ENCODE measurements at places on chromosomes 16 and 17.

- DNase-seq, result peak; percentile 69
Measured at GRCh38 chr17:36629252-36629847, 28.0 kb downstream of the MRM1 start.

GRCh38 chr16:75044800-75045361, 46.1 kb downstream of the ZNRF1 start:
- DNase-seq, result no peak

DNA sequence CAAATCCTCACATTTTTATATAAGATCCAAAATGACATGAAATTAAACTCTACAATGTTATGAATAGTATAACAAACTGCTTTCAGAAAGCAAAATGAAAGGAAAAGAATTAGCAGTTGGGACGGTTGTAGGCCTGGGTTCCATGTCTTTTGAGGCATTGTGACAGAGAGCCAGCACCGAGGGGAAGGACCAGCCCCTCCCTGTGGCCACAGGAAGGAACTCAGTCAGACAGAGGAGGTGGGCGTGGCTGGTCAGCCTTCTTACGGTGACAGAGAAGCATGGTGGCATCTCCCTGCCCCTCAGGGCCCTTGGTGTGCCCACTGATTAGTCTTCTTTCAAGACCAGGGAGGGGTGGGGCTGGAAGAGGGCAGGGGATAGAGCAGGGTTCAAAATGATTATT, 5.7 kb downstream of the ZNF319 start:
- peak; percentile 88 for DNase-seq

DNA sequence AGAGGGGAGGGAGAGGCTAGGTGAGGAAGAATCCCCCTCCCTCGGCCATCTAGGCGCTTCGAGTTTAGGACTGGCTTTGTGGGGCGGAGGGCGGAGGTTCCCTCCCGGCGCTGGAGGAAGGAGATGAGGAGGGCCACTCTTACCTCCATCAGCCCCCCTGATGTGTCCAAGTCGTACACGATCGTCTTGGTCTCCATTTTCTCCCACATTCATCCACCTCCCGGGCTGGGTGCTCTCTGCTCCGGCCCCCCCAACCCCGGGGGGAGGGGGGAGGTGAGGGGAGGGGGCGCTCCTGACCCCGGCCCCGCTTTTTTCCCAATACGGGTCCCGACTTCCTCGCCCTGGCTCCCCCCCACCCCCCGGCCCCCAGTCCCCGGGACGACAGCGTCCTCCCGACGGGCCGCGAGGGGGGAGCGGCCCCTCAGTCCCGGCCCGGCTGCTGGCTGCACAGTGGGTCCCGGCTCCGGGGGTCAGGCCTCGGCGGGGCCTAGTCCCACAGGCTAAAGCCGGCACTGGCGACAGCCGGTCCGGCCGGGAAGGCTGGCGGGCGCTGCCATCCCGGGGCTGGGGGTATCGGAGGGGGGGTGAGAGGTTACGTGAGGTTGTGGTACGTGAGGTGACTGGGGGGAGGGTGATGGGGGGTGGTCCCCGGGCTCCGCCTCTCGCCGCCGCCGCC, 428 bp downstream of the PHF12 start:
- no peak for DNase-seq

DNA sequence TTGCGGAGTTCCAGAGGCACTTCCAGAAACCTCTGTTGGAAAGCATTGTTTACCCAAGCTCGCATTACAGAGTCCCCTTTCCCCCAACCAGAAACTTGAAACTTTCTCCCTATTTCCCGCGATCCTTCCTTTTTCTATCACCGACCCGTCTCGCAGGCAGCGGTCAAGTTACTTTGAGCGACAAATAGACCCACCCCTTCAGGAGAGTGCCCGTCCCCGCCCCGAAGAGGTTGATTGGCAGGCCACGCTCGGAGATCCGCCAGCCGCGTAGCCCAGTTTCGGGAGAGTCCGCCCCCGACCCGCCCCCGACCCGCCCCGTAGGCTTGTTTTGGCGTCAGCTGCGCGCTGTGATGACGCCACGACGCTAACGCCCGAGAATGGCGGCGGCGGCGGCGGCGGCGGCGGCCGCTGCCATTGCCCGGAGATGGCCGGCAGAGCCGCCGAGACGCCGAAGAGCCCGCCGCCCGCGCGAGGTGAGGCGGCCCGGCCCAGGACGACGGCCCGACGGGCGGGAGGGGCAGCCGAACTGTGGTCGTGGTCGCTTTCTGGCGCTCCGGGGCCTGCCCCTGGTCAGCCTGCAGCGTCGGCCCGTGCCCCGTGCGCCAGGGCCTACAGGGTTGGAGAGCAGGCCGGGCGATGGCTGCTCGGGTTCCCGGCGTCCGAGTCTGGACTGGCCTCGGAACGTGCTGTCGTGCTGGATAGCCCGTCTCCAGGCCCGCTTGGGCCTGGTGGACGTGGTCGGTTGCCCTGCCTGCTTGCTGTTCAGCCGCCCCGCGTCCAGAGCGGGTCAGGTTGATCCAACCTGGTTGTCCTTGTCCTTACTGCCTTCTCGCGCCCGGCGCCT, at the start of gene PSKH1:
Gene PSKH1, plus strand, starts transcription at position 356 of the 844 bp plus-strand sequence. CDS start 15,496 bp downstream, outside the sequence.
- DNase-seq, result peak; percentile 97

- DNase-seq, result peak; percentile 91
Measured at GRCh38 chr17:81923302-81924260, 4.0 kb downstream of the MAFG start.

DNA sequence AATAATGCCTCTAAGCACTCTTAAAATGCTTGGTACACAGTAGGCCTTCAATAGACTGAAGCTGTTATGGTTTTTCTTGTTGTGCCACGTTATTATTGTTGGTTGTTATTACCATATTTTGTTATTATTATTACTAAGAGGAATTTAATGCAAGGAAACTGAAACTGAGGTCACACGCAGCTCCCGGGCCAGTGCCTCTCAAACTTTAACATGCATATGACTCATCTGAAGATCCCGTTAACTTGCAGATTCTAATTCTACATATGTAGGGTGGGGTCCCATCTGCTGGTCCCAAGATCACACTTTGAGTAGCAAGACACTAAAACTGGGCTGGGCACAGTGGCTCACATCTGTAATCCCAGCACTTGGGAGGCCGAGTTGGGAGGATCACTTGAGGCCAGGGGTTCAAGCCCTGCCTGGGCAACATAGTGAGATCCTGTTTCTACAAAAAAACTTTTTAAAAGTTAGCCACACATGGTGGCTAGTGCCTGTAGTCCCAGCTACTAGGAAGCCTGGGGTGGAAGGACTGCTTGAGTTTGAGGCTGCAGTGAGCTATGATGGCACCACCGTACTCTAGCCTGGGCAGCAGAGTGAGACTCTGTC, 888 bp downstream of the ACSM5 start:
- peak; percentile 2 for DNase-seq

DNA sequence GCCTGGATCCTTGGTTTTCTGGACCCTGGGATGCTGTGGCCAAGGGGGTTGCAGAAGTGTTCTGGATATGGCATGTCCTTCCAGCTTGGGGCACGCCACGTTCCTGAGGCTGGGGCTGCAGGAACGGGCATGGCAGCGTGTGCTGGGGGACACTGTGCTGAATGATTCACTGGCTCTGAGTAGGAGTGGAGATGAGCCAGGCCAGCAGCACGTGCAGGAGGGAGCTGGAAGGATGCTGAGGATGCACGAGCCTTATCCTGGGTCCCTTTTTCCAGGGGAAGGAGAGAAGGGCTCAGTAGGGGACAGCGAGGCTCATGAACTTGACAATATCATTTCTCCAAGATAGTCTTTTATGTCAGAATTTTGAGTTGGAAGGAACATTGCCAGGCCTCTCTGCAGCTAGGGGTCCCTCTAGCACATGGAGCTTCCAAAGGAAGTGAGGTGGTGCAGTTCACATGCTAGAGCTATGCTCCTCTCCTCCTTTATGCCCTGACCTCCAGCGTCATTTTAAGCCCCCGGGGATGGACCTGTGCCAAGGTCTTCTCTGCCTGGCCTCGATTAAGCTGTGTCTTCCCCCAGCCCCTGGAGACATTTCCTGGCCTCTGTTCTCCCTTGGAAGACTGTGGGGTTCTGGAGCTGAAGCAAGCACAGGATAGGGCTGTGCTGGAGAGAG, 125.9 kb downstream of the OR1D5 start:
- DNase-seq, result no peak

- DNase-seq, result no peak
Measured at GRCh38 chr16:85640254-85640558, 27.1 kb downstream of the GSE1 start.

DNA sequence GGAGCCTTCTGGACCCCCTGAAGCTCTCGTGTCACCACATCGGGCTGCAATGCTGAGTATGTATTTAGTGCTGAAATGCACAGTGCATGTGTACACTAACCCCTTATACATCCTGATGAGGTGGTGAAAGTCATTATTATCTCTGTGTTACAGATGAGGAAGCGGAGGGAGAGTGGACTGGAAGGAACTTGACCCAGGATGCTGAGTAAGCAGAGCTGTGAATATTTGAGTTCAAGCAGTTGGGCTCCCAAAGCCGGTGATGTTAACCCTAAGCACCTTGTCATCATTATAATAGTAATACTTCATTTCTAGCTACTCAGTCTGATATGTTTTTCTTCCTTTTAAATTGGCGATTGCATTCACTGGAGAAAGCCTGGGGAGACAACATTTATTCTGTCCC, 25.9 kb upstream of the NKD1 start:
- no peak for DNase-seq

DNA sequence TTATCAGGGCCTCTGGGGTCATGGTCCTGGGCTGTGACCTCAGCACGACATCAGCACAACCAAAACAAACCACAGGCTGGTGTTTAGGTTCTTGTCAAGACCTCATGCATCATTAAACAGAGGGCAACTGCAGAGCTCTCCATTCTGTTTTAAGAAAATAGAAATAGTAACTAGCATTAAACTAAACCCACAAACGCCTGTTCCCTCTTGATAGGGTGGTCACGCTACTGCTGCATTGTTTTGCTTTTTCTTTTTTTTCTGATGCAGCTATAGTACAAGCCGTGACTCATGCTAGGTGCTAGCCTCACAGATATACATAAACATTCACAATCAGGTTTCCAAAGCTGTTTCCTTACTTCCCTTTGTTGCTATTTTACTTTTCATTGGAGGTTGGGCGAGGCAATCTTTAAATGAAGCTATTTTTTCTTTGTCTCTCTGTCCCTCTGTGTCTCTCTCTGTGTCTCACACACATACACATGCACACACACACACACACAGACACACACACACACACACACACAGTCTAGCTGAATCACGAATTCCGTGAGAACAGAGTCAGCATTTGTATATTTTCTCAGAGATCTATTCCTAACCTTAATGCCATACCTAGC, 310.3 kb downstream of the CDH13 start:
- DNase-seq, result no peak

GRCh38 chr16:84782846-84783245, 36.9 kb upstream of the CRISPLD2 start:
- DNase-seq, result no peak

DNA sequence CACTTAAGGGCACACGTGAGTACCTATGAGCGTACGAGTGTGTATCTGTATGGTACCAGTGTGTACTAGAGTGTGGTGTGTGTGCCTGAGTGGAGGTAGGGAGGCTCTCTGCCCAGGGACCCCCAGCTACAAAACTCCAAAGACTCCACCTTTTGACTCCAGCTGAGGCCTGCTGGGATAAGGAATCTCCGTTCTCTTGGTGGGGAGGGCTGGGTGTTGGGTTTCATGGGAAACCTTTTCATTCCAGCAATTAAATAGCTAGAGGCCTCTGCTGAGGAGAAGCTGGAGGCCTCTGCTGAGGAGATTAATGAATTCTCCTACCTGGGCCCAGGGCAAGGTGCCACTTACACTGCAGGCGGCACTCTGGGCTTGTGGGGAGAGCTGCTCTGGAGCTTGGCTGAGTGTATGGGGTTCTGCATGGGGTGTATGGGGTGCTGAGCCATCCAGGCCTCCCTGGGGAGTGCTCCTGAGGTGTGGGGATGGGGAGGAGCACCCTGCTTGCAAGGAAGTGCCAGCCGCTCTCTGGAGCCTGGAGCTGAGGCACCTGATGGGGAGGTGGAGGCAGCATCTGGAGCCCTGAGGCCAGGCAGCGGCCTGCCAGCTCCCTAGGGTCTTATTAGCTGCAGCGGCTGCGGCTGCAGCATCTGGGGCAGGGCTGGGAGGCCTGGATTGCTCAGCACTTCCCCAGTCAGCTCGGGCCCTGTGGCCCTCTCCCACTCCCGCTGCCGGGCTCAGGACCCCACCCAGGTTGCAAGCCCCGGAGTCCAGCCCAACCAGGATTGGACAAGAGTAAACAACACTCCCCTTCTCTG, 4.6 kb downstream of the ANKRD13B start:
- DNase-seq, result no peak

DNA sequence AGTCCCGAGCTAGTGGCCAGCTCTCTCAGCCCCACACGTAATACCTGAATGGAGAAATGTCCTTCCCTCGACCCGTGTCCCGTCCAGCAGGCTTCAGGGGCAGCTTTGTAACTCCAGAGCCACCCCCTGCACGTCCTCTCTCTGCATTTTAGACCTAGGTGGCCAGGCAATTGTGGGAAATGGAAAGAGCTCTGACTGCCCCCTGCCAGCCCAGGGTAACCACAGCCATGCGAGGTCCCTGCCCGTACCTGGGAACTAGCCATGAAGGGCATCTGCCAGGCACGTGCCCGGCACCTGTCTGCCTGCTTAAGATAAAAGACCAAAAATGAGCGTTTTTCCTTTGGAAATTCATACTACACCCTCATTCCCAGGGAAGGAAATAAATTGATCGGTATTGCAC, 9.2 kb downstream of the MAPK8IP3 start:
- DNase-seq, result no peak

- no peak for DNase-seq
Measured at GRCh38 chr16:49048557-49048956, 233.1 kb downstream of the CBLN1 start.

DNA sequence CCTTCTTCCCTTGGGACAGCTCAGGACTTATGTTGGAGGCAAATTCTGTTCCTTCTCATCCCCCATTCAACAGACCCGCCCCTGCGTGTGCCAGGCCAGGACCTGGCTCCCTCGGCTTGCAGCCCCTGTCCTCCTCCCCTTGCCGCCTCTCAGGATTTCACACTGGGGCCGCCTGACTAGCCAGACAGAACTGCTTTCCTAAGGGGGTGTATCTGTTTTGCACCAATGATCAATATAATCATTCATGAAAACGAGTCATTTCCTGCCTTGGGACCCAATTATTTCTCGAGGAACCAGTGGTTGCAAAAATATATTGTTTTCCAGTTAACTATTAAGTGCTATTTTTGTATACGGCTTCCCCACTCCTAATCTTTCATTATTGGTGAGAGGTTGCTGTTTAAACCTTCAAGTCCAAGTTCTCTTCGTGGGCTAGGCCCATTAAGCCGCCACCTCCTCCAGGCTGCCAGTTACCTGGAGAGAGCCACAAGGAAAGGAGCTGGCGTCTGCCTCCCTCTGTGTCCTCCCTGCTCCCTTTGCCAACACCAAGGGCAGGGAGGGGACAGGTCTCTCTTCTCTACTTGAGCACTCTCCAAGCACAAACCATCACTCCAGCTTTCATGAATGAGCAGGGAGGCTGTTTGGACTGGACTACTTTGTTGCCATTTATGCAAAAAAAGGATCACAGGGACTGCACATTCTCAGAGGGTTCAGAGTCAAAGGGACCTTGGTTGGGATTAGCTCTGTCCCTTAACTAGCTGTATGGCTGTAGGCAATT, 8.9 kb downstream of the DCAKD start:
- DNase-seq, result no peak
